ENCODE measurements at places on chromosomes 16 and 17. TPM values are rescaled to one million over a fixed set of nuclear protein-coding genes. Genes with fewer than 3 reads are reported as not detected.

GRCh38 chr16:1900452-1900774 lies 17.8 kb downstream of the HS3ST6 start:
- DNase-seq: no peak
- no peak overlapping the region for H3K4me3 ChIP-seq
- no peaks in the 10 kb centered on the region for H3K4me1 ChIP-seq
- H3K27me3 ChIP-seq: peaks cover 8% of the 10 kb centered on the region
- no peaks in the 10 kb centered on the region for H3K36me3 ChIP-seq

GRCh38 chr16:2835638-2836493 lies 5.8 kb downstream of the ZG16B start:
- no peak for DNase-seq
- H3K36me3 ChIP-seq: no peaks in the 10 kb centered on the region
- H3K4me3 ChIP-seq: no peak overlapping the region
- no peak overlapping the region for H3K27ac ChIP-seq
- peaks cover 6% of the 10 kb centered on the region for H3K27me3 ChIP-seq
- H3K4me1 ChIP-seq: peaks cover 12% of the 10 kb centered on the region

Gene PFAS
- total RNA-seq: 187 TPM

Gene DNAH2
- 0.14 TPM for total RNA-seq

Gene MEIOB
- 0.27 TPM for total RNA-seq

Measured in activated naive CD8-positive, alpha-beta T cell treated with anti-CD3 and anti-CD28 coated beads for 36 hours (primary cell).